ENCODE measurements at places on chromosomes 3 and 15.

GRCh38 chr3:51559411-51559888 lies 20.9 kb downstream of the RAD54L2 start:
- DNase-seq: no peak

DNA sequence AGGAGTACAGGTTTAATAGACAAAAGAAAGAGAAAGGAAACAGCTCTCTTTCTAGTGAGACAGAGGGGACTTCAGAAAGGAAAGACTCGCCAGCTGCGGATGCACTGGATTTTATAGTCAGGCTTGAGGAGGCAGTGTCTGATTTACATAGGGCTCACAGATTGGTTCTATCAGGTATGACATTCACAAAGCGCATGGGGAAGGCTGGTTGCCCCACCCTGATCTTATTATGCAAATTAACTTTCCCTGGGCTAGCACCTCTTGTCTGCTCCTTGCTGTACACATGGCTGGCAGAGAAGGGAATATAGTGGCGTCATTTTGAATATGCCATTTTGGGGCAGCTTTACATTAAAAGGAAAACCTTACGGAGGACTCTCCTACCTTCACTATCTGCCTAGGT lies 938.4 kb upstream of the SEMA6D start:
- DNase-seq: no peak

DNA sequence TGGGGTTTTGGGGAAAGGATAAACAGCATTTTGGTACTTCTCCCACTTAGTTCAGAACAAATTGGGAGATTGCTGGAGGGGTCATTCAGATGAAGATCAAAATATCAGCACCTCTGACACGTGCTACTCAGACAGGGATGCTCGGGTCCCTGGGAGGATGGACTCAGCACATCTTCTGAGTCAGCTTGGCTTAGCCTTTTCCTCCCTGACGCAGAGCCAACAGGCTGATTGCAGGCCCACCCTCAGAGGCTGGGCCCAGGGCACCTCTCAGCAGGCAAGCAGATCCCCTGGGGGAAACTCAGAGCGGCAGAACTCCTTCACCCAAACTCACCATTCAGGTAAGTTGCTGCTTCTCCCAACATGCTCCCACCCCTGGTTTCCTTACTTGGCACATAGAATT lies 304.9 kb downstream of the TLE3 start:
- DNase-seq: no peak

DNA sequence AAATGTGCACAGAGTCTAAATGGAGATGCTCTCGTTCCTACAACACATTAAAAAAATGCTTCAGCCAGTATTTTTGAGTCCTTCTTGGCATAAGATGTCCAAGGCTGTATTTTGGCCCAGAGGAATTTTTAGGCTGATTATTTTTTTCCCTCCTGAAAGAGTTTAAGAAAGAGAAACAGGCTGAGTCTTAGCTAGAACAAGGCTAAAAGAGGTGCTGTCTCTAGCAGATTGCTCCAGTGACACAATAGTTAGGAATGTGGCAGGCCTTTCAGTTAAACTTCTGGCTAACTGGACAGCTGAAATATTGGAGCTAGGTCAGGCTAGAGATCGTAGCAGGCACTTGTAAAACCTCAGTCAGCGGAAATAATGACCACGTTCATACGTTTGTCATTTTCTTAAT lies 271.4 kb upstream of the RARB start:
- DNase-seq: peak; percentile 4

- no peak for DNase-seq
Observed at GRCh38 chr3:4447295-4447999, 19.6 kb downstream of the SUMF1 start.

- DNase-seq: no peak
Observed at GRCh38 chr3:55476515-55476914, 10.6 kb downstream of the WNT5A start.

DNA sequence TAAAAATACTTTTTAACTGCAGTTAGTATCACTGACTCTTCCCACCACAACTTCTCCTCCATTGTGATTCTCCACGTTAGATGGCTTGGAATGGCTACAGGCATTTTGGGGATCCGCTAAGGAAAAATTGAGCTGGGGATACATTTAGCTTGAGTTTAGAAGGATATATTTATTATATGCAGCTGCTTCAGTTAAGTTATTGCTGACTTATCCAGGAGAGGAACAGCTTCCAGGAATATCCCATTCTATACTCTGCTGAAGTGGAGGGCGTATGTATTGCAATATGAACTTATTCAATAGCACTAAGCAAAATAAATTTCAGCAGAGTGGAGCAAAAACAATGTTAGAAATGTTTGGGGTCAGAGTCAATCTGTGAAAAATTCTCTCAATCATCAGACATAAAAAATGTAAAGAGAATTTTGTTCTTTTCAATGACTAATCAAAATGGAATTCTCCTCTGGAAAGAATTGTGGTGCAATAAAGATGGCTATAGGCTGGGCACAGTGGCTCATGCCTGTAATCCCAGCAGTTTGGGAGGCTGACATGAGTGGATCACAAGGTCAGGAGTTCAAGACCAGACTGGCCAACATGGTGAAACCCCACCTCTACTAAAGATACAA lies 84.7 kb downstream of the NCEH1 start:
- no peak for DNase-seq

GRCh38 chr15:88389120-88389519 lies 78.1 kb downstream of the MRPL46 start:
- no peak for DNase-seq

GRCh38 chr3:28903171-28903601 lies 377.7 kb upstream of the RBMS3 start:
- DNase-seq: no peak

DNA sequence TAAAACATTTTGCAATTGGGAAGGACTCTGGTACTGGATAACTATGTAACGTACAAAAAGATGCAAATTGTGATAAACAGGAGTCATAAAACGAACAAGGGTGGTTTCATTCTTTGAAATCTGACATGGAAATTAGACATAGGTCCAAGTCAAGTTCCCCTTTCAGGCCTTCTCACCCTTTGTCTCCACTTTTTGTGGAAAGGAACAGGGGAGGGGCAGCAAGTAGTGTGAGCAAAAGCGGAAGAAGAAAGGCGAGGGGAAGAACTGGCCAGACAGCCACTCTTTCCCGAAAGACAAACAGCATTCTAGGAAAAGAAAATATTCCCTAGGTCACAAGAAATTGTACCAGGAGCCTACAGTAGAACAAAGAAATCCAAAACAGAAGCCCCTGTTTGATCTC lies 52.6 kb downstream of the MCF2L2 start:
- DNase-seq: no peak

- DNase-seq: no peak
Observed at GRCh38 chr3:35393901-35394799, 245.2 kb upstream of the ARPP21 start.

GRCh38 chr3:193665370-193665989 lies 72.5 kb downstream of the OPA1 start:
- DNase-seq: no peak

Measured in thoracic aorta (tissue), 2 donors.